Stimulated activated CD4-positive, alpha-beta T cell treated with anti-CD3 and anti-CD28 coated beads, Interleukin-1b, Interleukin-23, amount 100 ng/mL, for 1 hour (primary cell): ENCODE measurements at places on chromosomes 4 and X.

DNA sequence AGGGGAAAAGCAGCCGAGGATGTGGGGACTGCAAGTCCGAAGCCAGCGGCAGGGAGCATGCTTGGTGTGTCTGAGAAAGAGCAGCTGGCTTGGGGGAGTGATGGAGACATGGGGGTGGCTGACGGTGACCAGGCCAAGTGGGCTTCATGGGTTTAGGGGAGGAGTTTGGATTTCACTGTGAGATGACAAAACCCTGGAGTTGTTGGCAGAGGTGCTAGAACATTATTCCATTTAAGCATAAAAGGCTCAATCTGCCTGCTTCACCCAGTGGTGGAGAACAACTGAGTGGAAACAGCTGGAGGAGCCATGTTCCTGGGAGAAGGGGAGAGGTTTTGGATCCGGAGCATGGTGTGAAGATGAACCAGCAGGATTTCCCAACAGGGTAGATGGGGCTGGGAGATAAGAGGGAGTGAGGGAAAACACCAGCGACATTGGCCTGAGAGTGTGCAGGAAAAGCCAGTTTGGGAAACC is 318.0 kb upstream of the TAPT1 start:
- no peak for DNase-seq

- no peak for DNase-seq
Measured at GRCh38 chr4:173337463-173337862, 3.3 kb upstream of the HMGB2 start.

GRCh38 chrX:97639526-97639925 is 755.8 kb downstream of the RPA4 start:
- DNase-seq = no peak

DNA sequence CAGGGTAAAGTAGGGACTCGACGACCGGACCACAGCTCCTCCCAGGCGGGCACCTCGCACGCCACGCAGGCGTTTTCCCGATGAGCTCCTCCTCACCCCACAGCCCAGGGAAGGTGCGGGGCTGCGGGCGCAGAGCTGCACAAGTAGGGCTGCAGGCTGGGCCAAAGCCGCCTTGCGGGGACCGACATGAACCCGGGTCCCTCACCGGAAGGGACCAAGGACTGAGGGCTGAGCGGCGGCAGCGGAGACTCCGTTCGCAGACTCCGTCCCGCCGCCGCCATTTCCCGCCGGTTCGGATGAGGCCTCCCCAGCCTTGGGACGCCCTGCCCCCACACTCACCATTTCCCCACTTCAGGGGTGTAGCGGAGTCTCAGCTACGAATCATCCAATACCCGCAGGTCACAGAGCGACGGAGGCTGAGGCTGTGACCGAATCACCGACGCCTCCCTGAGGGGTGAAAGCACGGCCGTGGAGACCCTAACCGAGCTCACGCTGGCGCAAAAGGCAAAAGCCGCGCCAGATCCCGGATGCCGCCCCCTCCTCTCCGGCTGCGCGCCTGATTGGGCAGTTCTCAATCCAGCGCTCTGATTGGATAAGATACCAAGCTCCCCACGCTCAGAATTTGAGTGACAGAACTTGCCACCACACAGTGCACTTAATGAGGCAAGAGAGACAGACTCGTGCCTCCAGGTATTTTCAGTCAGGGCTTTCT is at the start of gene ZNF732:
TSS of gene ZNF732 (minus strand) at position 506 of the 712 bp plus-strand sequence. CDS start at position 342, 164 bp downstream.
- no peak for DNase-seq

DNA sequence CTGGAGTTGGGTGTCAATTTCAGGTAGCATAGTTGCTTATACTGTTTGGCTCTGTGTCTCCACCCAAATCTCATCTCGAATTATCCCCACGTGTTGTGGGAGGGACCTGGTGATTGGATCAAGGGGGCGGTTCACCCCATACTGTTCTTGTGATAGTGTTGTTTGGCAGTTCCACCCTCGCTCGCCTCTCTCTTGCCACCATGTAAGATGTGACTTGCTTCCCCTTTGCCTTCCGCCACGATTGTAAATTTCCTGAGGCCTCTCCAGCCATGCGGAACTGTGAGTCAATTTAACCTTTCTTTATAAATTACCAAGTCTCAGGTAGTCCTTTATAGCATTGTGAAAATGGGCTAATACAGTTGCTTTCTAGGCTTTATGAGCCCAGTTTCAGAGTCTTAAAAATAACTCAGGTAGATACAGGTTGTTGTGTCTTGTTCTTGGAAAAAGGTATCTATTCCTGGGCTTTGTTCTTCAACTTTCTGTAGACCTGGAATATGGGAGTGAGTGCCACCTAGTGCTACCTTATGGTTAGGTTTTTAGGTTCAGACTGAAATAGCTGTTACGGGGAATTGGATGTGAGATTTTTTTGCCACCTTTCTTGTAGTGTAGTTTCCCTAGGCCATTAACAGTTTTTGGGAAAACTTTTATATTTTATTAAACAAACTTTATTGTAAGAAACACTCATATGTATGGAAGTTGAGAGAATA is 15.6 kb downstream of the PGK1 start:
- DNase-seq = no peak

- DNase-seq = no peak
Measured at GRCh38 chr4:22458098-22458497, 57.8 kb downstream of the ADGRA3 start.

DNA sequence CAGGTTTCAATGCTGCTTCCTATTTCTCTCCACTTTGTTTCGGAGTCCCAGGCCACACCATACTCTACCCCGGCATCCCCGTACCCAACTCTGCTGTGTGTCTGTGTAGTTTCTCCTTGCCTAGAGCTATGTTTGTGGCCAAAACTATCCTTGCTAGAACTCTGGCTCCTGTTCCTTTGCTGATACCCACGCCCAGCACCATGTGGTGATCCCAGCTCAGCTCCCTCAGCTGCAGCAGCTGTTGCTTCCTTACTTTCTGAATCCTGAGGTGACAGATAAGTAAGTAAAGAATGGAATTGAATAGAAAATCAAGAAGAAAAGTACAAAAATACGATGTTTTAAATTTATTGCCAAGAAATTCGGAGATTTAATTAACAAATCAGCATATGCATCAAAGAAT is 55.8 kb downstream of the CASP3 start:
- DNase-seq = no peak
